Lower leg skin (tissue), 4 donors: ENCODE measurements at places on chromosomes 1 and 21. TPM values are rescaled to one million over a fixed set of nuclear protein-coding genes. Genes with fewer than 3 reads are reported as not detected.
A peak's percentile ranks its signal among the peaks of the same experiment; 100 is the strongest.

DNA sequence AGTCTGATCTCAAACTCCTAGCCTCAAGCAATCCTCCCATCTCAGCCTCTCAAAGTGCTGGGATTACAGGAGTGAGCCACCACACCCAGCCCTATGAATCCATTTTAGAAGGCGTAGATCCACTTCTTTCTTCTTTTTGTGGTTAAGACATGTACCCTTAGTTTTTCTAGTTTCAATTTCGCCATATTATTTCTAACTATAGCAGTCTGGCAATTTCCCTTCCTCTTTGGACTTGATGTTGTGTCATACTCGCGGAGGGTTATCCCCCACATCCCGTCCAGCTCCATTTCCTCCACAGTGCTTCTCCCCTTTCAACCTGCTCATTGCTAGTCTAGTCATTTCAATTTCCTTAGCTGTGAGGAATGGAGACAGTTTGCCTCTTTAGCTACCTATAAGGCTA lies 5.2 kb upstream of the LRRC8D start:
- no peak for DNase-seq

GRCh38 chr1:150192012-150192411 lies 42.3 kb downstream of the PLEKHO1 start:
- no peak for DNase-seq

GRCh38 chr1:214454569-214455396 lies 96.6 kb downstream of the PTPN14 start:
- no peak for DNase-seq

DNA sequence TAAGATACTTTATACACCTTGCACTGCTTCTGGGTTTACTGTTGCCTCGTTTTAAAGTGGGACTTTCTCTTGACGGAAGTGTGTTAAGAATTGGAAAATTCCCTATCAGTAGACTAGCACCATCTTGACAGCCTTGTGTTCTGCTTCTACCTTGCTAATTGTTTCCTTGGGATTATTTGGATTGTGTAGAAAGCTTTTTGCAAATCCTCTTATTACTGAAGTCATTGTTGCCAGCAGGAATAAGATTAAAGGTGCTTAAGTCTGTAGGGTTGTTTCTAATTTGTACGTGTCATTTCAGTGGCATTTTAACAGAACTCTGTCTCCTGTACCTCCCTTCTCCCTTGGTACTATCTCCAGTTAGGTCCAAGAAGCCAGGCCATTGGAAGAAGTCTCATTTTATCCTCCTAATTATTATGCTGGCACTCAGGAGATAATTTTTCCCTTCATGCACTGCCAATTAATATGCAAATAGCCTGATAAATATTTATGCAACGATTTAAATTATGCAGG lies 107.7 kb downstream of the POU2F1 start:
- DNase-seq = no peak

GRCh38 chr21:24278711-24279110 lies 1328.6 kb downstream of the MRPL39 start:
- DNase-seq = no peak

GRCh38 chr1:201172326-201172725 lies 18.1 kb upstream of the TMEM9 start:
- DNase-seq = no peak

- DNase-seq = no peak
These were observed 3.4 kb upstream of the HRNR start for GRCh38 chr1:152227310-152227928.

- DNase-seq = peak; percentile 88
These were observed 816 bp downstream of the EDEM3 start for GRCh38 chr1:184753608-184754475.

DNA sequence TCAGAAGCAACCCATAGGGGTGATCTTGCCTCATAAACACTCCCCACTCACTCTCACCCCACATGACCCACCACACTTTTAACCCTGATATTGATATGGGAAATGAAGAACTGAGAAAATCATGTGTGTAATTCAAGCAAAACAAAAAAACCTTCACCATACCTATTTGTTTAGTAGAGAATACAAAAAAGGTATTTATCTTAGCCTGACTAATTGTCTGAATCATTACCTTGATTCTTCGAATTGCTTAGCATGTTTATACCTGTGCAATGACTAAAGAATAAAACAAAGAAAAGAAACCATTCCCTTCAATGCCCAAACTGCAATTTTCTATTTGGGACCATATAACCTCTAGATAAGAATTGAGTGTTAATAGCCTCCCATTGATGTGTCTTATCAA lies 1.8 kb downstream of the CLDN17 start:
- DNase-seq = no peak

GRCh38 chr1:113040718-113041412 lies 32.1 kb upstream of the LRIG2 start:
- no peak for DNase-seq

DNA sequence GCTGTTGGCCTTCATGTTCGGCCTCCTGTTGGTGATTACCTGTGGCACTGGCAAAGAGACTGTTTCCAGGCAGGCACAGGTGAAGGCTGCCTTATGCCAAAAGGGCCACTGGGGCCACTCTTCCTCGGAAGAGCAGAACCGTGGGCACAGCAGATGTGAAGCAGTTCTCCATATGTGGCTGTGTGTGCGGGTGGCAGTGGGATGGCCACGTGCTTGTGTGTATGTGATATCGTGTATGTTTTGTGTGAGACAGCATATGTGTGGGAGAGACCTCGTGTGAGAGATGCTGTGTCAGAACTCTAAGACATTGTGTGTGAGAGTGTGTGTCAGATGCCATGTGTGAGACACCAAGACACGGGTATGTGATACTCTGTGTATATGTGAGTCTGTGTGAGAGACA lies 53.4 kb upstream of the KDM4A start:
- DNase-seq = no peak

GRCh38 chr1:3457910-3458883 lies 3.7 kb downstream of the ARHGEF16 start:
- no peak for DNase-seq

GRCh38 chr1:63124666-63125191 lies 197.6 kb upstream of the FOXD3 start:
- no peak for DNase-seq

- DNase-seq = peak; percentile 63
These were observed 62.7 kb downstream of the CD34 start for GRCh38 chr1:207848234-207848633.

DNA sequence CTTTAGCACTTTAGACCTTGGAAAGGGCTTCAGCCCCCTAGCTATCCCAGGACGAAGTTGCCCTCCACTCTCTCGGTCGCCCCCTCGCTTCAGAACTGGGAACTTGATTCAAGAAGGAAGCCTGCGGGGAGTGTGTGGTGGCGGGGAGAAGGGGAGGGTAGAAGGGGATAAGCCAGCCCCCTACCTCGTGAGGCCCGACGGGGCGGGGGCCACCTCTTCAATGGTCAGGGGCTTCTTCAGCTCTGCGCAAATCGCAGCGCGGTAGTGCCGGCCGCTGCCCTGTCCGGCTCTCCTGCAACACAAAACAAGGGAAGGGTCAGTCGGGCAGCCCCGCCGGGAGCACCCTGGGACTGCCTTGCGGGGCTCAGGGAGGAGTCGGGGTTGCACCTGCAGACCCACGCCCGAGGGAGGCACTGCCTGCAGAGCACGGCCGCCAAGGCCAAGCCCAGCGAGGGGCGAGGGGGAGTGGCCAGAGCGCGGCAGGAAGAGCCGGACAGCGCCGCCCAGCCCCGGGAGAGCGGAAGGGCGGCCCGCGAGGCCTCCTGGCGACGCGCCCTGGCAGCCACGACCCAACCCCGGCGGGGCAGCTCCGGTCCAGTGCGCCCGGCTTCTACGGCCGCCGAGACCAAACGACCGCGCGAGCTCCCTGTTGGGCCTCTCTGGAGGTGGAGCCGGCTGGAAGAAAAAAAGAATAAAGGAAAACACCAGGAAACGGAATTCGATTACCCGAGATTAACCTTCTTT lies 56.2 kb upstream of the RASAL2 start:
- peak; percentile 61 for DNase-seq

DNA sequence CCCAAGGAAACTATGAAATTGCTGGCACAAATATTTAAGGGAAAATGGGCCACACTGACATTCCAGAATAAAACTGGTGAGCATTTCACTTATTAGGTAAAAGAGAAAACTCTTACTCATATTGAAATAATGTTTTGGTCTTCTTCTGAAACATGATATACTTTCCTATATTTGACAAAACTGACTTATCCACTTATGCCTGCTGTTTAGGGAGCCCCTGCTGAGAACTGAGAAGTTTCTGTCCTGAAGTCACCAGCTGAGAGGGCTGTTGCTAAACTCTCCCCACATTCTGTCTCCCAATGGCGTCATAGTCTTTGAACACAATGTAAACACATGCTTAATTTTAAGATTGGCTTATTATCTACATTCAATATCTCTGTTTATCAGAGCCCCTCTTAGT lies 46.8 kb upstream of the ZC3H11B start:
- no peak for DNase-seq

GRCh38 chr1:95653618-95654017 lies 419.6 kb downstream of the RWDD3 start:
- no peak for DNase-seq

- no peak for DNase-seq
These were observed 92.5 kb downstream of the CDC42BPA start for GRCh38 chr1:227225715-227226346.

GRCh38 chr1:171801487-171801891 lies 20.0 kb downstream of the METTL13 start:
- no peak for DNase-seq

- no peak for DNase-seq
These were observed 125.2 kb upstream of the PTBP2 start for GRCh38 chr1:96596226-96596922.

- no peak for DNase-seq
These were observed 23.2 kb downstream of the TRIT1 start for GRCh38 chr1:39859859-39860812.

DNA sequence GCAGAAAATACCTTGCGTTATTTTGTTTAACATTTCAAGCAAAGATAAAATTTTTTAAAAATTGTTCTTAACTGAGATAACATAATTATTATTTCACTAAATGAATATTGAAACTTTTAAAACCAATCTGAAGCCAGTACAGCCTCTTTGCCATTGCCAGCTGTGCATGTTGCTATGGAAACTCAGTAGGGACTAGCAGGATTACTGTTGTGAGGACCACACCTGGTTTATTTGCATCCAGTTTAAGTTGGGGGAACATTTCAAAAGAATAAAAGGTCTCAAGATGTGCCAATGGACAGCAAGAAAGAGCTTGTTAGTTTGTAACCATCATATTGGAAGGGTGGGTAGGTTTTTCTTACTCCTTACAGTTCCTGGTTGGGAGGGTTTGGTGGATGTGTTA lies 80.7 kb downstream of the POU2F1 start:
- DNase-seq = no peak

DNA sequence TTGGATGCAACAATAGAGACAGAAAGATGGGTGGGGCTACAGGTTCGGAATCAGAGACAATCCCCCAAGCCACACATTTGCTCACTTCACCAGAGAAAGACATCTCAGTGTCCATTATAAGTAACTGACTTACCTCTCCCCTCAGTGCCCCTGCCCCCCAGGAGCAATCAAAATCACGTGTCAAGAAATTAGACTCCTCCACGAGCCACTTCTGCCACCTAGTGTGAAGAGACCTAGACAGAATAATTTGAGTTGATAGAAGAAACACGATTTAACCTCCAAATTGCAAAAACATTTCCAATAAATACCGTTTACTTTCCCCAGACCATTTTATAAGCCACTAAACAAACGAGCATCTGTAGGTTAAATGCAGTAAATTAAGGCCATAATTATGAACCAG lies 123.2 kb downstream of the SLC30A10 start:
- DNase-seq = no peak

GRCh38 chr1:69993810-69994209 lies 211.6 kb downstream of the LRRC40 start:
- no peak for DNase-seq

- DNase-seq = no peak
These were observed 57.6 kb downstream of the DNM3 start for GRCh38 chr1:171898941-171899340.

GRCh38 chr1:228875741-228876140 lies 140.5 kb downstream of the RHOU start:
- DNase-seq = peak; percentile 71

- DNase-seq = no peak
These were observed 92.6 kb downstream of the ADCY10 start for GRCh38 chr1:167821356-167821685.

GRCh38 chr1:31576201-31576669 lies at the start of gene TINAGL1:
TINAGL1 (plus strand) TSS chr1:31576515; CDS start chr1:31577149, 634 bp downstream.
- DNase-seq = no peak

- DNase-seq = no peak
These were observed at the start of gene S100A5 for GRCh38 chr1:153540394-153541361. S100A5 (minus strand) TSS chr1:153540934; CDS start chr1:153540191, 743 bp downstream.

- DNase-seq = peak; percentile 70
These were observed 35.5 kb downstream of the COQ8A start for GRCh38 chr1:226975259-226976250.

DNA sequence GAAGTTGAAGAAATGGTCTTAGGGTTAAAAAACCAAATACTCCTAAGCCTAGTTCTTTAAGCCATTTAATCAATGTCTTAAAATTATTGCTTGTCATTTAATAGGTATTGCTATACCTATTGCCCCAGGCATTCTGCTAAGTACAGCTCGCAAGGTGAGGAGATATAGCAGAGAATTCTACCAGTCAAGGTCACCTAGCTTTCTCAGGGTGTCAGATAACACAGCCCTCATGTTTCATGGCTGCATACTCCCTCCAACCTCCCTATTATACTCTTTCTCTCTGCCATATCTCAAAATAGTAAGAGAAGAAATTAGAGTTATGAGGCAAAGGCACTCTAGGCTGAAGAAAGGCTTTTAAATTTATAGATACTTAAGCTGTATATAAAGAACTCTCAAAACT lies 68.4 kb upstream of the GPR88 start:
- no peak for DNase-seq

- peak; percentile 71 for DNase-seq
These were observed 27.9 kb downstream of the MATN1 start for GRCh38 chr1:30695439-30695841.

GRCh38 chr1:55618199-55618598 lies 403.0 kb upstream of the USP24 start:
- no peak for DNase-seq

The TAL1 gene
- total RNA-seq = 2.3 TPM

The ADAM30 gene
- not detected for total RNA-seq

The HYI gene
- total RNA-seq = 35.5 TPM

The KCNA2 gene
- not detected for total RNA-seq

The SUSD4 gene
- 4.3 TPM for total RNA-seq

The ADAMTS5 gene
- total RNA-seq = 7.8 TPM

The GPX7 gene
- 8.9 TPM for total RNA-seq

The TDRKH gene
- total RNA-seq = 3.0 TPM

The HSPB7 gene
- total RNA-seq = 2.4 TPM

The FGR gene
- total RNA-seq = 5.4 TPM
